NCI-H2081 treated with DMSO at 0.1 percent for 48 hours (cell line): ENCODE measurements at places on chromosomes 3 and 15.

DNA sequence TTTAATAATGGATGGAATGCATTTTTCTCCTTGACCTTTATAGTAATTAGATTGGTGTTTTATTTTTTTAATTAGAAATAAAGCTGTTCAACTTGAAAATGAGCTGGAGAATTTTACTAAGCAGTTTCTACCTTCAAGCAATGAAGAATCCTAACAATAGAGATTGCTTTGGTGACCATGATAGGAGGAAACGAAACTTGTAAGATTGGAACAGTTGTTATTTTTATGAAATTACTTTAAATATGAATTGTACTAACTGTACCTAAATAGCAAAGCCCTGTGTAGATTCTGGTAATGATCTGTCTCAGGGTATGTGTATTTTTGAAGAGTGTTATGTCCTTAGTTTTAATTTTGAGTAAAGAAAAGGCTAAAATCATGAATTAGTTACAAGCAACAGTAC, 44.4 kb downstream of the MFN1 start:
- no peak for DNase-seq

- DNase-seq = no peak
These were observed at the start of gene B3GALNT1 for GRCh38 chr3:161104561-161105551. Gene B3GALNT1, minus strand, starts transcription at chr3:161105349. Its CDS starts 18,595 bp downstream, at chr3:161086754.

- no peak for DNase-seq
These were observed 60.3 kb downstream of the MYO9A start for GRCh38 chr15:72057548-72058091.

DNA sequence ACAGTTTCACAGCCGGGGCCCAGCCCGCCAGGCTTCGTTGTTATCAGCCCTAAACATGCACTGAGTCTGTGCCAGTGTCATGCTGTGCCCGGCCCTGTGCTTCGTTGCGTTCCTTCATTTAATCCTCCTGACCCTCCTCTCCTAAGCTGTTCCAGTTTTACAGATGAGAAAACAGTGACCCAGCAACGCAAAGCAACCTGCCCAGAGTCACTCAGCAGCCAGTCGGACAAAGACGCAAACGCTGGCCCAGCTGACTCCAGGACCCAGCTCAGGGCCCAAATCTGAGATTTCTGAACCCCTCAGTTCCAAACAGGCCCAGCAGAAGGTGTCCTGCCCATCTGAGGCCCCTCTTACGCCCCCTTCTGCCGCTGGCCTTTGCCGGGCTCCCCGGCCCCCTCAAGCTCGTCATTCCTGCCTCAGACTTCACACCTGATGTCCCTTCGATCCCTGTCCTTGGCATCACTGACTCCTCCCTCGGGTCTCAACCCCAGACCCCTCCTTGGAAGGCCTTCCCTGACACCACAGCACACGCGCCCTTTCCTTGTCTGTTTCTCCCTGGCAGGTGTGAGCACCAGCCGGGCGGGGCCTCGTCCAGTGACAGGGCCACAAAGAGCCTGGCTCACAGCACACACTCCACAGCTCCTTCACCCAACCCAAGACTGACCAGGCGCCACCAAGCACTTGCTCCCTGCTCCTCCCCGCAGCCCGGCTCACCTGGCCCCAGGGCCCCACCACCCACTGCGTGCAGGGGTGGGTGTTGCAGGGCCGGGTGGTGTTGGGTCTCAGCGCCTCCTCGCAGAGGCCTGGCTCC, 48.1 kb downstream of the ADAMTS7 start:
- DNase-seq = no peak

- DNase-seq = no peak
These were observed 28.5 kb downstream of the LRRC28 start for GRCh38 chr15:99279827-99280226.

GRCh38 chr15:41001524-41002214, 48.4 kb downstream of the CHAC1 start:
- DNase-seq = no peak

DNA sequence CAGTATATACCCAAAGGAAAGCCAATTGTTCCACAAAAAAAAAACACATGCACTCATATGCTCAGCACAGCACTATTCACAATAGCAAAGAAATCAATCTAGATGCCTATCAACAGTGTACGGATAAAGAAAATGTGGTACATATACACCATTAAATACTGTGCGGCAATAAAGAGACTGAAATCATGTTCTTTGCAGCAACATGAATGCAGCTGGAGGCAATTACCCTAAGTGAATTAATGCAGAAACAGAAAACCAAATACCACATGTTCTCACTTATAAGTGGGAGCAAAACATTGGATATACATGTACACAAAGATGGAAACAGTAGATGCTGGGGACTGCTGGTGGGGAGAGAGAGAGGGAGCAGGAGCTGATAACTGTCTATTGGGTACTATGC, 124.2 kb upstream of the AADACL2 start:
- DNase-seq = no peak

DNA sequence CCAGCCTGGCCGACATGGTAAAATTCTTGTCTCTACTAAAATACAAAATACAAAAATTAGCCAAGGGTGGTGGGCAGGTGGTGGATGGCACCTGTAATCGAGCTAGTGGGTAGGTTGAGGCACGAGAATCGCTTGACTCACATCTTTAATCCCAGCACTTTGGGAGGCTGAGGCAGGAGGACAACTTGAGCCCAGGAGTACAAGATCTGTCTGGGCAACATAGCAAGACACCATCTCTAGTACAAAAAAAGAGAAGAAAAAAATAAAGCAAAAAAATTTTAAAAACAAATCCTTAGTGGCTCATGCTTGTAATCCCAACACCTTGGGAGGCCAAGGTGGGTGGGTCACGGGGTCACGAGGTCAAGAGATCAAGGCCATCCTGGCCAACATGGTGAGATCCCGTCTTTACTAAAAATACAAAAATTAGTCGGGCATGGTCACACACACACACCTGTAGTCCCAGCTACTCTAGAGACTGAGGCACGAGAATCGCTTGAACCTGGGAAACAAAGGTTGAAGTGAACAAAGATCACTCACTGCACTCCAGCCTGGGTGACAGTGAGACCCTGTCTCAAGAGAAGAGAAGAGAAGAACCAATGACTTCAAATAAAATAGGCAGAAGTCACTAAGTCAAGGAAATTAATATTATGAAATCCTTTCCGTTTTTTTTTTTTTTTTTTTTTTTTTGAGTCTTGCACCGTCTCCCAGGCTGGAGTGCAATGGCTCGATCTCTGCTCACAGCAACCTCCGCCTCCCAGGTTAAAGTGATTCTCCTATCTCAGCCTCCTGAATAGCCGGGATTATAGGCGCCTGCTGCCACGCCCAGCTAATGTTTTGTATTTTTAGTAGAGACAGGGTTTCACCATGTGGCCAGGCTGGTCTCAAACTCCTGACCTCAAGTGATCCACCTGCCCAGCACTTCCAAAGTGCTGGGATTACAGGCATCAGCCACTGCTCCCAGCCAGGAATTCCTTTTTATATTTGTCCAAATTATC, 4.9 kb downstream of the RHOA start:
- DNase-seq = no peak

GRCh38 chr3:80261082-80261481, 493.3 kb upstream of the ROBO1 start:
- DNase-seq = no peak

GRCh38 chr3:37899711-37900306, 38.1 kb downstream of the CTDSPL start:
- no peak for DNase-seq

- DNase-seq = no peak
These were observed 266.1 kb downstream of the ADAMTSL3 start for GRCh38 chr15:83919978-83920510.

DNA sequence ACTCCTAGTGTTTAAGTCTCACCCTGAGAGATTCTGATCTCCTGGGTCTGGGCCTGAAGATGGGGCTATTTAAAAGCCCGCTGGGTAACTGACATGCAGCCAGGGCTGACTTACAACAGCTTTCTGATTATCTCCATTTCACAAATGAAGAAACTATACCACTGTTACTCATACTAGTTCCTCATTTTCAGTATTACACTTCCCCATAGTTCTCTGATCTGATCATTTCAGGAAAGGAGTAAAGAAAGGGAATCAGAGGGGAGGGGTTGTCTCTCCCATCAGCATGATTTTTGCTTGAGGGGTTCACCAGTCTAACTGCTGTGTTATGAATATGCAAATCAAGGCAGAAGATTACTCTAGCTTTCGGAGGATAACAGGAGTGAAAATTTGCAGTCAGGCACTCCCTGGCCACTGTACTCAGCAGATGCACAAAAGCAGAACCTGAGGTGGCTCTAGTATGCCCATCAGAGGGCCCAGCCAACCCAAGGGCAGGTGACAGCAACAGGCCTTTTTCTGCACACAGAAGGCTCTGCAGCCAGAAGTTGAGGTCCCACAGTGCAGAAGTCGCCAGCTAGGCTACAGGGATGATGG, 59.4 kb downstream of the DAPK2 start:
- no peak for DNase-seq

GRCh38 chr3:183392186-183393034, 36.0 kb downstream of the MCF2L2 start:
- DNase-seq = no peak

GRCh38 chr3:3654916-3655315, 144.3 kb upstream of the LRRN1 start:
- DNase-seq = no peak

DNA sequence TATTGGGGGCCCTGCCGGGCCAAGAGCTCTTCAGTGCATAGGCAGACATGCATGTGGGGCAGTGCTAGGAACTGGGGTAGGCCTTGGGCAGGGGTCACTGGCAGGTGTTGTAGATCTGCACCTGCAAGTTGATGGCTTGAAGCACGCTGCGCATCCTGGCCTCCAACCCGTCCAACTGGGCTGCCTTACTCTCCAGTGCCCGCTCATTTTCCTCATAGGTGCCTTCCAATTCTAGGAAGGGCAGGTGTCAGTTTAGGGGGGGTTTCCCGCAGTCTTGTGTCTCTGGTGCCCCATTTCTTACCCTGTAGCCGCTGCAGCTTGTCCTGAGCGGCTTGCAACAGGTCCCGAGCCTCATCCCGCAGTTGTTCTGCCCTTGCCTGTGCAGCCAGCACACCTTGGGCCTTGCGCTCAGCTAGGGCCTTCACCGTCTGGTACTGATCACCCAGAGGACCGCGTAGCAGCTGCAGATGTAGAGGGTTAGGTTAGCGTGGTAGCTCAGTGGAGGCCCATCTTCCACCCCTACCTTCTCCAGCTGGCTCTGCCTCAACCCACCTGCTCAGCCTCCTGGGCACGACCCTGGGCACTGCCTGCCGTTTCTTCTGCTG, 611 bp upstream of the USP19 start:
- no peak for DNase-seq

- no peak for DNase-seq
These were observed 69.3 kb downstream of the RPL39L start for GRCh38 chr3:187069857-187070516.

GRCh38 chr15:48851956-48852355, 26.0 kb upstream of the EID1 start:
- DNase-seq = no peak

DNA sequence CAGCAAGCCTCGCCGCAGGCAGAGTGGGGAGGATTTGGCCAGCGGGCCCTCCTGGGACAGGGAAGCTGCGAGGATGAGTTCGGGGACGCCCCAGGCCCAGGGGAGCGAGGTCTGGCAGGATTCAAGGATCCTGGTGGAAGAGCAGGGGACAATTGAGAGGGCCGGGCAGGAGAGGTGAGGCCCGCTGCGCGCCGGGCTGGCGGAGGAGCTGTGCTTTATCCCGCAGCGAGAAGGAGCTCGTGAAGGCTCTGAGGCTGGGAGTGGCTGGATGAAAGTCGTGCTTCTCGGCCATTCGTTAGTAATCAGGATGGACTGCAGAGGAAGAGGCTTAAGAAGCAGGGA, 3.6 kb downstream of the SLC51A start:
- DNase-seq = no peak

DNA sequence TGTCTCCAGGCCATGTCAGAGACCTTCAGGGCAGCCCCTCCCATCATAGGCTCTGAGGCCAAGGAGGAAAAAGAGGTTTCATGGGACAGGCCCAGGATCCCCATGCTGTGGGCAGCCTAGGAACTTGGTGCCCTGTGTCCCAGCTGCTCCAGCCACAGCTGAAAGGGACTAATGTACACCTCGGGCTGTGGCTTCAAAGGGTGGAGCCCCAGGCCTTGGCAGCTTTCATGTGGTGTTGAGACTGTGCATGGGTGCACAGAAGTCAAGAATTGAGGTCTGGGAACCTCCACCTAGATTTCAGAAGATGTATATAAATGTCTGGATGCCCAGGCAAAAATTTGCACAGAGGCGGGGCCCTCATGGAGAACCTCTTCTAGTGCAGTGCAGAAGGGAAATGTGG, 6.6 kb upstream of the SSR3 start:
- no peak for DNase-seq

DNA sequence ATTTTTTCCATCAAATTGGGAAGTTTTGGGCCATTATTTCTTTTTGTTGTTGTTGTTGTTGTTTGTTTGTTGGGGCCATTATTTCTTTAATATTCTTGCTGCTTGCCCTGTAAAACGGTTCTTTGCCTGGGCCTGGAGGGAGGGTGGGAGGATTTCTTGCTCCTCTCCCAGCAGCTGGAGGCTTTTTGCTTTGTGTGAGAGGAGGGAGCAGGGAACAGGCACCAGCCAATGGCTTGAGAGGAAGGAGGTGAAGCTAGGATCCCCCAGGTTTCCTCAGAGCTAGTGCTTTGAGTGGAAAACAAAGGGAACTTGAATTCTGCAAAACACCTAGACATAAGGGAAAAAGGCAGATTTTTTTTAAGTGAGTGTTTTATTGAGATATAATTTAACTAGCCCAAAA, 61.2 kb upstream of the DNAJC19 start:
- no peak for DNase-seq

GRCh38 chr3:11423868-11424267, 151.7 kb downstream of the ATG7 start:
- DNase-seq = no peak

DNA sequence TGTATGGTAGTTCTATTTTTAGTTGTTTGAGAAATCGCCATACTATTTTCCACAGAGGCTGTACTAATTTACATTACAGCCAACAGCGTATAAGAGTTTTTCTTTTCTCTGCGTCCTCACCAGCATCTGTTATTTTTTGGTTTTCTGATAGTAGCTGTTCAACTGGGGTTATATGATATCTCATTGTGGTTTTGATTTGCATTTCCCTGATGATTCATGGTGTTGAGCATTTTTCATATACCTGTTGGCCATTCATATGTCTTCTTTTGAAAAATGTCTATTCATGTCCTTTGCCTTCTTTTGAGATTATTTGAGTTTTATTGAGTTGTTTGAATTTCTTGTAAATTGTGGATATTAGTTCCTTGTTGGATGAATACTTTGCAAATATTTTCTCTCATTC, 114.6 kb downstream of the LRRK1 start:
- no peak for DNase-seq
